ENCODE measurements at places on chromosomes 12 and 14. TPM values are rescaled to one million over a fixed set of nuclear protein-coding genes. Genes with fewer than 3 reads are reported as not detected.

- no peak overlapping the region for H3K27ac ChIP-seq
- H3K4me1 ChIP-seq, result no peaks in the 10 kb centered on the region
- H3K36me3 ChIP-seq, result no peaks in the 10 kb centered on the region
- no peaks in the 10 kb centered on the region for H3K27me3 ChIP-seq
- no peak overlapping the region for H3K4me3 ChIP-seq
- DNase-seq, result no peak
Observed at GRCh38 chr14:53881921-53882320, 74.7 kb downstream of the BMP4 start.

GRCh38 chr14:60651796-60652673 lies 2.8 kb upstream of the SIX1 start:
- no peak overlapping the region for H3K27ac ChIP-seq
- no peaks in the 10 kb centered on the region for H3K36me3 ChIP-seq
- peaks cover 65% of the 10 kb centered on the region for H3K4me1 ChIP-seq

DNA sequence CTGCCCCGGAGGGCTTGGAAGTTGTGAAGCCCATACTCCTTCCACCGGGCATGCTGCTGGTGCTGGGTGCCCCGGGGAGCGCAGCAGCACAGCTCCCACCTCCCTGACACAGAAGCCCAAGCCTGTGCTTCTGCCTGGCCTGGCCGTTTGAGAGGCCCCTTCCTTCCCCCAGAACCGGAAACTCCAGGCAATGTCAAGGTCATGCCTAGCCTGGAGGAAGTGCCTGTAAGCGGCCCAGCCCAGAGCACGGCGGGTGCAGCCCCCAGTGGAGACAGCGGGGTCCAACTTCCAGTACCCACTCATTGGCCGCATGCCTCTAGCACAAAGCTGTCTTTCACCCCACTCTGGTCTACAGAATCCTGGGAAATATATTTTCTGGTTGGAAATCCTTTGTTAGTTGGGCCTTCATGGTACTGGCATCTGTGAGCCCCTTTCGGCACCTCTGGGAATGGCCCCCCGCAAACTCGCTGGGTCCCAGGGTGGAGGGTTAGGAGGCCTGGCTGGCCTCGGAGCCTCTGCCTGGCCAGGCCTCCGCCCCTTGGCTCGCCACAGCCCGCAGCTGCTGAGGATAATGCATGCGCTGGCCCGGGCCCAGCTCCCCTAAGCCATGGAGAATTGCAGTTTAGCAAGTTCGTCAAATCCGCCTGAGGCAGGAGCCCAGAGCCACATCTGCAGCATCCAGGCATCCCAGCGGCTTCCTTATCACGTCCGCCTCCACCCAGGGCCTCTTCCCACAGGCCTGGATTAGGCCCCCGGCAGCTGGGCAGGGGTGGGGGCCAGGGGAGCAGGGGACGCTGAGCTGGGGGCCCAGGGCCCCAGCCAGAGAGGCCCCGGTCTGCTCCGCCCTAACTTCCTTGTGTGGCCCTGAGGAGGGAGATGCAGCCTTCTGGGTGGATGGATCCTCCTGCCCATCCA lies 48.9 kb upstream of the DLK1 start:
- no peaks in the 10 kb centered on the region for H3K36me3 ChIP-seq
- H3K4me1 ChIP-seq, result peaks cover 25% of the 10 kb centered on the region
- H3K27me3 ChIP-seq, result no peaks in the 10 kb centered on the region
- peak overlapping the region; percentile 68 for H3K27ac ChIP-seq

DNA sequence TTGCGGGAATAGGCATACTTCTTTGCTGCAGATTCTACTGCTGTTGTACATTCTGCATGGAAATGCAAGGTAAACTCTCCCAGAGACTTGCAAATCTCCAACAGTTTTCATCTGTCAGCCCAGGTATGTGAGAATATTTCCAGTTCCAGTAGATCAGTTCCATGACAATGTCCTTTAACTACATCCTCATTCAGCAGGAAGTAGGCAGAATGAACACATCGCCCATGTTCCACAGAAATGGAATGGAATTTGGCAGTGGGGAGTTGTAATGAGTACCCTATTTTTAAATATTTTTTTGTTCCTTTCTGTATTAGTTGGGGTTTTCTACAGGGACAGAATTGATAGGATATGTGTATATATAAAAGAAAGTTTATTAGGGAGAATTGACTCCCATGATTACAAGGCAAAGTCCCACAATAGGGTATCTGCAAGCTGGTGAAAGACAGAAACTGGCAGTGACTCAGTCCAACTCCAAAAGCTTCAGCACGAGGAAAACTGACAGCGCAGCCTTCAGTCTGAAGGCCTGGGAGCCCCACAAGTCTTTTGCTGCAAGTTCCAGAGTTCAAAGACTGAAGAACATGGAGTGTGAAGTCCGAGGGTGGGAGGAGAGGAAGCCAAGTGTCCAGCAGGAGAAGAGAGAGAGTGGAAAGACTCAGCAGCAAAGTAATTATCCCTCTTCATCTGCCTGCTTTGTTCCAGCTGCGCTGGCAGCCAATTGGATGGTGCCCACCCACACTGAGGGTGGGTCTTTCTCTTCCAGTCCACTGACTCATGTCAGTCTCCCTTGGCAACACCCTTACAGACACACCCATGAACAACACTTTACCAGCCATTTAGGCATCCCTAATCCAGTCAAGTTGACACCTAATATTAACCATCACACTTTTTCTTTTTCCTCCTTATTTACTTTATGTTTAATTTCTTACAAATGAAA lies 110.4 kb upstream of the SCAF11 start:
- no peak overlapping the region for H3K4me3 ChIP-seq
- H3K27ac ChIP-seq, result no peak overlapping the region
- no peaks in the 10 kb centered on the region for H3K4me1 ChIP-seq
- H3K27me3 ChIP-seq, result no peaks in the 10 kb centered on the region
- no peak for DNase-seq

DNA sequence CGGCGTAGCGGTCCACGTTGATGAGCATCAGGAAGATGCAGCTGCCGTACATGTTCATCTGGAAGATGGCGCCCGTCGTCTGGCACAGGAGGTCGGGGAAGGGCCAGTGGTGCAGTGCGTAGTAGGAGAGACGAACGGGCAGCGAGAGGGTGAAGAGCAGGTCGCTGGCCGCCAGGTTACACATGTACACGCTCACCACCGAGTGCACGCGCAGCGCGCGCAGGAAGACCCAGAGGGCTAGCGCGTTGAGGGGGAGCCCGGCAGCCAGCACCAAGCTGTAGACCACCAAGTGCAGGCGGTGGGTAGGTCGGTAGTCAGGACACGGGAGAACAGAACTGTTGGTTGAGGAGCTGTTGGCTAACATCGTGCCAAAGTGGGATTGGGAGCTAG lies 13.7 kb upstream of the CHD4 start:
- no peaks in the 10 kb centered on the region for H3K36me3 ChIP-seq
- H3K4me1 ChIP-seq, result no peaks in the 10 kb centered on the region

DNA sequence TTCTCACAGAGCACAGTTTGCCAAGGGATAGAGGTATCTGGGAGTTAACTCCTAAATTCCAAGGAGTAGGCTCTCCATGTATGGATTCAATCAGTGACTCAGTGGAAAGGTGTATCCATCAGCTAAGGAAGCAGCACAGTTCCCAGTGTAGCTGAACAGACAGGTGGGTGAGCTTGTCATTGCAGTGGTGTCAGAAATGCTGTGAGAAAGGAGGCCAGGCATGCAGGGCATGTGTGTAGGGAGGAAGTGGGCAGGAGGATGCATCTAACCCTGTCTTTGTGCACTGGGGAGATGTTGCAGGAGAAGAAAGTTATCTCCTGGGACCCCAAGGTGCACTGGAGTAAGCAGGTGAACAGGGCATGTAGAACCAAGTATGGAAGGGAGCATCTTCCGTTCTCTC lies 539.0 kb downstream of the VRK1 start:
- H3K4me1 ChIP-seq, result no peaks in the 10 kb centered on the region
- H3K27me3 ChIP-seq, result no peaks in the 10 kb centered on the region
- no peaks in the 10 kb centered on the region for H3K36me3 ChIP-seq
- no peak overlapping the region for H3K4me3 ChIP-seq
- no peak for DNase-seq
- H3K27ac ChIP-seq, result no peak overlapping the region

GRCh38 chr14:93073910-93074769 lies 41.6 kb downstream of the ITPK1 start:
- H3K36me3 ChIP-seq, result no peaks in the 10 kb centered on the region
- no peak overlapping the region for H3K4me3 ChIP-seq
- peak; percentile 52 for DNase-seq
- H3K4me1 ChIP-seq, result peaks cover 75% of the 10 kb centered on the region

GRCh38 chr14:58082491-58083098 lies 69.4 kb downstream of the ARMH4 start:
- H3K27ac ChIP-seq, result no peak overlapping the region
- no peaks in the 10 kb centered on the region for H3K27me3 ChIP-seq
- no peak for DNase-seq
- H3K4me3 ChIP-seq, result no peak overlapping the region

DNA sequence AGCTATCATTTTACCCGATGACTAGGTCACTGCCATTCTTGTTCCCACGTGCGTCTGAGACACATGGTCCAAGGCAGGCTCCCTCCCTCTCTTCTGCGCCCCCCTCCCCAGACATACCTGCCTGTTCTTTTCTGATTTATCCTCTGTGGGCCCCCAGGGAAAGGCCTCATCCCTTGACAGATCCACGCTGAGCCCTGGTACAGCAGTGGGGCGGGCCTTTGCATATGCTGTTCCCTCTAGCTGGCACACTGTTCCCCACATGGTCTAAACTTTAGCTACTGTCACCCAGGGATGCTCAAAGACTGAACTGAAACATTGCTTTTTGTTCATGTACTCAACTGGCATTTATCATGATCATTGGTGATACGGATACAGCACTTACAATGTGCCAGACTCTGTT lies 122.5 kb downstream of the SCARB1 start:
- H3K27ac ChIP-seq, result no peak overlapping the region
- no peak overlapping the region for H3K4me3 ChIP-seq
- no peaks in the 10 kb centered on the region for H3K27me3 ChIP-seq

GRCh38 chr12:26939192-26939832 lies 1.0 kb downstream of the FGFR1OP2 start:
- DNase-seq, result no peak
- H3K4me3 ChIP-seq, result peak overlapping the region; percentile 74
- H3K27ac ChIP-seq, result peak overlapping the region; percentile 89
- no peaks in the 10 kb centered on the region for H3K36me3 ChIP-seq
- H3K27me3 ChIP-seq, result no peaks in the 10 kb centered on the region

- H3K27me3 ChIP-seq, result peaks cover 14% of the 10 kb centered on the region
- no peak for DNase-seq
- H3K4me1 ChIP-seq, result no peaks in the 10 kb centered on the region
- H3K4me3 ChIP-seq, result no peak overlapping the region
Observed at GRCh38 chr12:112848972-112849371, 57.4 kb downstream of the RPH3A start.

GRCh38 chr14:87149583-87150354 lies 843.2 kb downstream of the GALC start:
- H3K36me3 ChIP-seq, result no peaks in the 10 kb centered on the region
- no peak overlapping the region for H3K27ac ChIP-seq
- DNase-seq, result no peak
- no peaks in the 10 kb centered on the region for H3K4me1 ChIP-seq

DNA sequence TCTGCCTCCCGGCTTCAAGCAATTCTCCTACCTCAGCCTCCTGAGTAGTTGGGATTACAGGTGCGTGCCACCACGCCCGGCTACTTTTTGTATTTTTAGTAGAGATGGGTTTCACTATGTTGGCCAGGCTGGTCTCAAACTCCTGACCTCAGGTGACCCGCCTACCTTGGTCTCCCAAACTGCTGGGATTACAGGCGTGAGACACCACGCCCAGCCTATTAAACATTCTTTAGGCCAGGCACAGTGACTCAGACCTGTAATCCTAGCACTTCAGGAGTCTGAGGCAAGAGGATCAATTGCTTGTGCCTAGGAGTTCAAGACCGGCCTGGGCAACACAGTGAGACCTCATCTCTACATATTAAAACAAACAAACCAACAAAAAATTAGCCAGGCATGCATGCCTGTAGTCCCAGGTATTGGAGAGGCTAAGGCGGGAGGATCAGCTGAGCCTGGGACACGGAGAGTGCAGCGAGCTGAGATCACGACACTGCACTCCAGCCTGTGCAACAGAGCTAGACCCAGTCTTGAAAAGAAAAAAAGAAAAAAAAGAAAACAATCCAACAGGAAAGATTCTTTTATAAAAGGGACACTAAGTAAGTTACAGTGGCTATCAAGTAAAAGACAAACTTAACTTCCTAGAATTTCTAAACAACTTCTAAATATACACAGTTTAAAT lies 70.2 kb downstream of the HECTD1 start:
- H3K36me3 ChIP-seq, result peaks cover 92% of the 10 kb centered on the region
- no peaks in the 10 kb centered on the region for H3K27me3 ChIP-seq
- no peak overlapping the region for H3K4me3 ChIP-seq
- no peaks in the 10 kb centered on the region for H3K4me1 ChIP-seq
- DNase-seq, result no peak

DNA sequence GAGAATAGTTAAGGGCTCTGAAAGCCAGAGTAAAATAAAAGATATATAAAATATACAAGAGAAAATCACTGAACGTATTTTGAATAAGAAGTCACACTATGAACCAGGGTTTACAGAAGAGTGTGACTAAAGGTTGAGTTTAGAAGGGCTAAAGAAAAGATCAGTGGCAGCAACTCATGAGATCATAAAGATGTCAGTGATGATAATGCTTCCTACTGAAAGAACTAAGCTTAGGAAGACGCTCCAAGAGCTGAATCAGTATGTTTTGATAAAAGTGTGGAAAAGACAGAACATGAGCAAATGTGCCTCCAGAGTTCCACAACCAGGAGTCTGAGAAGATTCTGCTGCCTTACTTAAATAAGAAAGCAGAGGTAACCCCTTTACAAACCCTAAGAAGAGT lies 74.6 kb downstream of the KITLG start:
- H3K4me3 ChIP-seq, result no peak overlapping the region
- H3K27ac ChIP-seq, result no peak overlapping the region
- H3K27me3 ChIP-seq, result no peaks in the 10 kb centered on the region
- no peaks in the 10 kb centered on the region for H3K4me1 ChIP-seq

GRCh38 chr14:33070475-33070874 lies 131.8 kb downstream of the NPAS3 start:
- H3K27ac ChIP-seq, result no peak overlapping the region
- H3K4me1 ChIP-seq, result no peaks in the 10 kb centered on the region
- H3K36me3 ChIP-seq, result no peaks in the 10 kb centered on the region
- no peak for DNase-seq

GRCh38 chr14:106107703-106108102 lies 581.3 kb downstream of the TMEM121 start:
- H3K4me3 ChIP-seq, result no peak overlapping the region
- H3K27ac ChIP-seq, result no peak overlapping the region
- H3K27me3 ChIP-seq, result no peaks in the 10 kb centered on the region

- no peak for DNase-seq
- H3K27me3 ChIP-seq, result no peaks in the 10 kb centered on the region
- H3K4me1 ChIP-seq, result no peaks in the 10 kb centered on the region
- no peak overlapping the region for H3K4me3 ChIP-seq
- H3K36me3 ChIP-seq, result no peaks in the 10 kb centered on the region
Observed at GRCh38 chr14:78644824-78645559, 474.8 kb downstream of the NRXN3 start.

RIMBP2 gene
- 0.22 TPM for total RNA-seq

PLXNC1 gene
- total RNA-seq, result 13.2 TPM

LRTM2 gene
- not detected for total RNA-seq

SIX1 gene
- total RNA-seq, result 6.5 TPM

LIN52 gene
- 14.7 TPM for total RNA-seq

KRT83 gene
- total RNA-seq, result not detected

RPL6 gene
- 947 TPM for total RNA-seq

CSRNP2 gene
- 30.2 TPM for total RNA-seq

PELI2 gene
- total RNA-seq, result 42.3 TPM

EML5 gene
- 0.87 TPM for total RNA-seq

SLCO1B1 gene
- 0.78 TPM for total RNA-seq

KRT74 gene
- total RNA-seq, result not detected

ZNF891 gene
- 5.9 TPM for total RNA-seq
